Mammary epithelial cell (primary cell): ENCODE measurements at places on chromosomes 3 and 15. TPM values are rescaled to one million over a fixed set of nuclear protein-coding genes. Genes with fewer than 3 reads are reported as not detected.

IQCF5 gene
- not detected for total RNA-seq

GUCA1C gene
- not detected in 2 replicates for total RNA-seq

TMCO5A gene
- not detected in 2 replicates for total RNA-seq

SCAANT1 gene
- total RNA-seq, result not detected

ADGRG7 gene
- not detected in 2 replicates for total RNA-seq

GOLGA8S gene
- total RNA-seq, result not detected in 2 replicates

RTF1 gene
- 26.7 TPM for total RNA-seq

ST3GAL6 gene
- total RNA-seq, result 3.5 and 5.8 TPM in 2 replicates

DNAJB11 gene
- 27.0 TPM for total RNA-seq

MOBP gene
- not detected in 2 replicates for total RNA-seq

SCAMP5 gene
- 1.3 TPM for total RNA-seq

LPCAT4 gene
- 27.3 and 74.6 TPM in 2 replicates for total RNA-seq

CHRNA3 gene
- total RNA-seq, result not detected

FBXW12 gene
- total RNA-seq, result not detected in 2 replicates

SOX14 gene
- total RNA-seq, result not detected in 2 replicates

CFAP44 gene
- 4.8 TPM for total RNA-seq

RBM5 gene
- total RNA-seq, result 105 and 116 TPM in 2 replicates

C3orf22 gene
- total RNA-seq, result not detected in 2 replicates

LYZL4 gene
- total RNA-seq, result not detected in 2 replicates

LMAN1L gene
- 0.14 TPM in 1 of 2 replicates, not detected in the other for total RNA-seq

GRM7 gene
- total RNA-seq, result not detected in 2 replicates

TEX9 gene
- total RNA-seq, result 11.2 TPM

DUOXA2 gene
- not detected for total RNA-seq

SPG11 gene
- total RNA-seq, result 55.4 and 79.5 TPM in 2 replicates

ARL14 gene
- 0.17 TPM for total RNA-seq

SNTN gene
- not detected for total RNA-seq

GABRG3 gene
- not detected for total RNA-seq

IGSF10 gene
- under 0.01 TPM for total RNA-seq

MASP1 gene
- 0.83 TPM for total RNA-seq

DLL4 gene
- total RNA-seq, result under 0.01 TPM

ARHGAP31 gene
- total RNA-seq, result 11.5 TPM

SLC6A1 gene
- not detected in 2 replicates for total RNA-seq

CKMT1A gene
- 23.5 and 41.5 TPM in 2 replicates for total RNA-seq

SHC4 gene
- 23.8 TPM for total RNA-seq

IGDCC3 gene
- total RNA-seq, result not detected

TMEM207 gene
- total RNA-seq, result not detected in 2 replicates

C15orf40 gene
- 14.7 TPM for total RNA-seq

ZKSCAN7 gene
- total RNA-seq, result 8.3 TPM
